Hair follicular keratinocyte (primary cell): ENCODE measurements at places on chromosomes 3 and 15. TPM values are rescaled to one million over a fixed set of nuclear protein-coding genes. Genes with fewer than 3 reads are reported as not detected.

Gene SIDT1
- under 0.01 and 0.04 TPM in 2 replicates for total RNA-seq

Gene GRAMD2A
- total RNA-seq, result 4.5 and 7.5 TPM in 2 replicates

Gene TM4SF1
- total RNA-seq, result 154 and 265 TPM in 2 replicates

Gene OXTR
- 0.16 and 0.61 TPM in 2 replicates for total RNA-seq

Gene SPATA12
- not detected in 2 replicates for total RNA-seq
